ENCODE measurements at places on chromosomes 16 and 17. TPM values are rescaled to one million over a fixed set of nuclear protein-coding genes. Genes with fewer than 3 reads are reported as not detected.

RASD1 gene
- 15.5 TPM for total RNA-seq

NPIPB9 gene
- 2.8 TPM for total RNA-seq

WNK4 gene
- total RNA-seq: 1.5 TPM

HBQ1 gene
- not detected for total RNA-seq

C16orf82 gene
- total RNA-seq: not detected

CNTNAP1 gene
- total RNA-seq: 3.7 TPM

ACSM5 gene
- 1.2 TPM for total RNA-seq

RNF112 gene
- 2.1 TPM for total RNA-seq

NPIPB6 gene
- 4.1 TPM for total RNA-seq

KCNJ18 gene
- total RNA-seq: not detected

KIF18B gene
- not detected for total RNA-seq

RHBDF1 gene
- 43.2 TPM for total RNA-seq

ST6GALNAC1 gene
- 6.4 TPM for total RNA-seq

RND2 gene
- total RNA-seq: 6.8 TPM

- H3K27ac ChIP-seq: no peak overlapping the region
- no peaks in the 10 kb centered on the region for H3K36me3 ChIP-seq
- no peaks in the 10 kb centered on the region for H3K4me1 ChIP-seq
- DNase-seq: no peak
- H3K4me3 ChIP-seq: no peak overlapping the region
These were observed 394.5 kb downstream of the XYLT1 start for GRCh38 chr16:17076092-17076754.

GRCh38 chr16:23595246-23595950, 718 bp downstream of the NDUFAB1 start:
- DNase-seq: no peak
- H3K4me3 ChIP-seq: peak overlapping the region; percentile 99
- H3K36me3 ChIP-seq: no peaks in the 10 kb centered on the region
- peaks cover 7% of the 10 kb centered on the region for H3K4me1 ChIP-seq
- H3K27me3 ChIP-seq: no peaks in the 10 kb centered on the region

GRCh38 chr17:67068999-67069398, 24.6 kb downstream of the CACNG1 start:
- H3K27me3 ChIP-seq: no peaks in the 10 kb centered on the region
- H3K36me3 ChIP-seq: no peaks in the 10 kb centered on the region
- H3K4me3 ChIP-seq: no peak overlapping the region
- no peak overlapping the region for H3K27ac ChIP-seq
- H3K4me1 ChIP-seq: no peaks in the 10 kb centered on the region

- H3K27ac ChIP-seq: no peak overlapping the region
- no peak for DNase-seq
- no peaks in the 10 kb centered on the region for H3K4me1 ChIP-seq
These were observed 23.6 kb upstream of the ATP2C2 start for GRCh38 chr16:84344781-84345180.

GRCh38 chr16:11560701-11561453, 25.8 kb downstream of the LITAF start:
- no peaks in the 10 kb centered on the region for H3K36me3 ChIP-seq
- no peak overlapping the region for H3K4me3 ChIP-seq
- DNase-seq: peak; percentile 47
- H3K4me1 ChIP-seq: peaks cover 9% of the 10 kb centered on the region

GRCh38 chr17:18977646-18978045, 25.7 kb downstream of the SLC5A10 start:
- no peaks in the 10 kb centered on the region for H3K36me3 ChIP-seq
- no peak for DNase-seq
- H3K27ac ChIP-seq: no peak overlapping the region

DNA sequence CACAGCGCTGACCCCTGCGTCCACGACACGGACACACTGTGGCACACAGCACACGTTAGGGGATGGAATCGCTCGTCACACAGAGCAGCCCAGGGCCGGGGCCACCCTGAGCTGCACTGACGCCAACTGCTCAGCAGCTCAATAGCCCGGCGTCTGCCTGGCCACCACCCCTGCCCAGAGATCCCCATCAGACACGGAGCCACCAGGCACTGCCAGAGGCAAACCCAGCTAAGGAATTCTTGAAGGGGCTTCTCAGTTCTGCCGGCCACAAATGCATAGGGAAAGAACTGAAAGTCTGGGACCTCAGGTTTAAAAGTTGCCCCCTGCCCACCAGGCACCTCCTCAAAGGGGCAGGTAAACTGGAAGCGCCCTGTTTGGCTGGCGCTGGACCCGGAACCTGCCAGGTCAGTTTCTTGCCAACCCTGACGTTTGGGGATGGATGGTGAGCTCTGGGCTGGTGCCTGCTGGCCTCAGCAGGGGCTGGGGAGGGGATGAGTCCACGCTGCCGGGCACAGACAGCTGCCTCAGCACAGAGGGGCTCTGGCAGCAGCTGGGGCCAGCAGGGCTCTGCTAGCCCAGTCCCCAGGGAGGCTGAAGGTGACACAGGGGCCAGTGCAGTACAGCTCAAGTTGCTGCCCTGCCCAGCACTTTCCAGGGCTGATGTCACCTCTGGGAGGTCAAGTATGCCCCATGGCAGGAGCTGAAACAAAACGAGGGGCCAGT, 33.2 kb downstream of the TIMM22 start:
- no peaks in the 10 kb centered on the region for H3K36me3 ChIP-seq
- H3K27me3 ChIP-seq: no peaks in the 10 kb centered on the region
- DNase-seq: no peak
- H3K4me3 ChIP-seq: no peak overlapping the region

- no peaks in the 10 kb centered on the region for H3K36me3 ChIP-seq
- no peaks in the 10 kb centered on the region for H3K27me3 ChIP-seq
- no peak overlapping the region for H3K27ac ChIP-seq
- no peak for DNase-seq
- H3K4me1 ChIP-seq: no peaks in the 10 kb centered on the region
- H3K4me3 ChIP-seq: no peak overlapping the region
These were observed 81.9 kb upstream of the HNF1B start for GRCh38 chr17:37826497-37827430.

- no peaks in the 10 kb centered on the region for H3K36me3 ChIP-seq
- no peaks in the 10 kb centered on the region for H3K4me1 ChIP-seq
- no peak overlapping the region for H3K27ac ChIP-seq
These were observed 443.3 kb downstream of the HAPSTR1 start for GRCh38 chr16:9534759-9535158.

GRCh38 chr16:86355951-86356350, 154.4 kb upstream of the FOXF1 start:
- no peaks in the 10 kb centered on the region for H3K27me3 ChIP-seq
- H3K36me3 ChIP-seq: no peaks in the 10 kb centered on the region

GRCh38 chr16:20441191-20441590, 10.1 kb upstream of the ACSM2A start:
- no peaks in the 10 kb centered on the region for H3K27me3 ChIP-seq
- no peaks in the 10 kb centered on the region for H3K36me3 ChIP-seq
- no peak for DNase-seq
- no peak overlapping the region for H3K4me3 ChIP-seq

GRCh38 chr16:58498341-58499091, 1.4 kb upstream of the NDRG4 start:
- no peak for DNase-seq
- H3K4me3 ChIP-seq: no peak overlapping the region
- no peak overlapping the region for H3K27ac ChIP-seq
- peaks cover 6% of the 10 kb centered on the region for H3K4me1 ChIP-seq

- H3K4me1 ChIP-seq: peaks cover 6% of the 10 kb centered on the region
- DNase-seq: peak; percentile 68
- no peaks in the 10 kb centered on the region for H3K36me3 ChIP-seq
These were observed 18.5 kb downstream of the DEXI start for GRCh38 chr16:10923650-10924214.

- H3K27me3 ChIP-seq: peaks cover 6% of the 10 kb centered on the region
- H3K36me3 ChIP-seq: no peaks in the 10 kb centered on the region
- H3K4me1 ChIP-seq: peaks cover 8% of the 10 kb centered on the region
- no peak overlapping the region for H3K27ac ChIP-seq
These were observed 3.9 kb downstream of the CARMIL2 start for GRCh38 chr16:67648764-67649407.

- H3K27ac ChIP-seq: no peak overlapping the region
- no peak overlapping the region for H3K4me3 ChIP-seq
- H3K4me1 ChIP-seq: peaks cover 5% of the 10 kb centered on the region
These were observed 2.9 kb upstream of the CXCL16 start for GRCh38 chr17:4742629-4743028.

- H3K27me3 ChIP-seq: no peaks in the 10 kb centered on the region
- H3K36me3 ChIP-seq: no peaks in the 10 kb centered on the region
- H3K4me3 ChIP-seq: peak within 1 kb of the TSS; percentile 10
- no peak within 1 kb of the TSS for H3K27ac ChIP-seq
- no peaks in the 10 kb centered on the region for H3K4me1 ChIP-seq
These were observed at the start of gene ERN2 for GRCh38 chr16:23712976-23713375. Gene ERN2, minus strand, starts transcription at chr16:23713222. Its CDS starts 35 bp downstream, at chr16:23713187.

DNA sequence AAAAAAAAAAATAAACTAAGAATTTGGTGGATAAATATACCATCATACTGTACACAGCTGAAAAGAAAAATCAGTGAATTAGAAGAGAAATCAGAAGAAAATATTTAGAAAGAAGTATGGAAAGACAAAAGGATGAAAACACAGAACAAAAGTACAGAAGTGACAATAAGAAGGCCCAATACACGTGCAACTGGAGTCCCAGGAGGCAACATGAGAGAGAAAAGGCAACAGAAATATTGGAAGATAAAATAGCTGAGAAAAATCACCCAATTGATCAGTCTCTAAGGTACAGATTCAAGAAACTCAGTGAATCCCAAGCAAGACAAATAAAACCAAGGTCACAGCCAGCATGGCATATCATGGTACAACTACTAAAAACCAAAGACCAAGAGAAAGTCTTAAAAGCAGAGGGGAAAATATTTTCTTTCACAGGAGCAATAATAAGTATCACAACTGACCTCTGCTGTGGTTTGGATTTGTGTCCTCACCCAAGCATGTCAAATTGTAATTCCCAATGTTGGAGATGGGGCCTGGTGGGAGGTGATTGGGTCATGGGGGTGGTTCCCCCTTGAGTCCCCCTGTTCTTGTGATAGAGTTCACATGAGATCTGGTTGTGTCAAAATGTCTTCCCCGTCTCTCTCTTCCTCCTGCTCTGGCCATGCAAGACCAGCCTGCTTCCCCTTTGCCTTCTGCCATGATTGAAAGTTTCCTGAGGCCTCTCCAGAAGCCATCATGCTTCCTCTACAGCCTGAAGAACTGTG, 20.2 kb upstream of the ENGASE start:
- no peaks in the 10 kb centered on the region for H3K27me3 ChIP-seq
- no peaks in the 10 kb centered on the region for H3K4me1 ChIP-seq
- H3K27ac ChIP-seq: no peak overlapping the region
- DNase-seq: no peak
- H3K36me3 ChIP-seq: no peaks in the 10 kb centered on the region
